ENCODE measurements at places on chromosomes 5 and 9.

DNA sequence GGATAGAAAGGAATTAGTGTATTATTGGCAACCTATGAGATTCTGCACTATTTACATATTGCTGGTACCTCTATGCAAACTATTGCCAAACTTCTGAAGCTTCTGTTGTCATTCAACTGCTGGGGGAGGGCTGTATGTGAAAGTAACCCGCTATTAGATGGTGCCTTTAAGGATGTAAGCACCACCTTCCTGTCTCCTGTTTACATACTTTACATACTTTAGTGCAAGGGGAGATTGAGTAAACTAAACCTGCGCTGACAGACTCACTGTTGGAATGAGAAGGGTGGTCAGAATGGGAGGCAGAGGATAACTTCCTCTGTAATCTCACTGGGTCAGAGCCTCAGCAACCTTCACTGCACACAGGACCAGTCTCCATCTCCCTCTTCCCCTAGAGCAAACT lies 123.8 kb downstream of the NR3C1 start:
- no peak for DNase-seq

GRCh38 chr9:120393386-120394057 lies 186.4 kb downstream of the CDK5RAP2 start:
- DNase-seq, result no peak

- DNase-seq, result no peak
These were observed 3.2 kb upstream of the HSD17B3 start for GRCh38 chr9:96305171-96305570.

DNA sequence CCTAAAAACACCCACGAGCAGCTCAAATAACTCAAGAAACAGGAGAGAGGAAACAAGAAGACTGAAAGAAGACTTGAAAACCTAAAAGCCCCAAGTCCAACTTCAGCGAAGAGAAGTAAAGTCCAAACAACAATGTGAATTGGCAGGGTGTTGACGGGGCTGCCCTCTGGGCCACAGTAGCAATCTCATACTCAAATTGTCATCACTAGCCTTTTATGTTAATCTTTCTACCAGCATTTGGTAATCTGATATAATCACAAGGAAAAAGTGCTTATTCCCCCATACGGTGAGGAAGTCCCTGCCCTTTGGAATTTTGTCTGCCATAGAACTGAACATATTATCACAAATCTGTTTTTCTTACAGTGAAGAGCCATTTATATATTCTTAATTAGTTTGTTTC lies 51.5 kb upstream of the IFNE start:
- no peak for DNase-seq

- no peak for DNase-seq
These were observed 114.5 kb downstream of the SLC25A46 start for GRCh38 chr5:110853267-110853666.

- DNase-seq, result no peak
These were observed 282.0 kb upstream of the ACTBL2 start for GRCh38 chr5:57764479-57765089.

GRCh38 chr5:161719157-161719556 lies 33.6 kb downstream of the GABRA6 start:
- DNase-seq, result no peak

- no peak for DNase-seq
These were observed 96.5 kb downstream of the EHMT1 start for GRCh38 chr9:137715321-137715720.

DNA sequence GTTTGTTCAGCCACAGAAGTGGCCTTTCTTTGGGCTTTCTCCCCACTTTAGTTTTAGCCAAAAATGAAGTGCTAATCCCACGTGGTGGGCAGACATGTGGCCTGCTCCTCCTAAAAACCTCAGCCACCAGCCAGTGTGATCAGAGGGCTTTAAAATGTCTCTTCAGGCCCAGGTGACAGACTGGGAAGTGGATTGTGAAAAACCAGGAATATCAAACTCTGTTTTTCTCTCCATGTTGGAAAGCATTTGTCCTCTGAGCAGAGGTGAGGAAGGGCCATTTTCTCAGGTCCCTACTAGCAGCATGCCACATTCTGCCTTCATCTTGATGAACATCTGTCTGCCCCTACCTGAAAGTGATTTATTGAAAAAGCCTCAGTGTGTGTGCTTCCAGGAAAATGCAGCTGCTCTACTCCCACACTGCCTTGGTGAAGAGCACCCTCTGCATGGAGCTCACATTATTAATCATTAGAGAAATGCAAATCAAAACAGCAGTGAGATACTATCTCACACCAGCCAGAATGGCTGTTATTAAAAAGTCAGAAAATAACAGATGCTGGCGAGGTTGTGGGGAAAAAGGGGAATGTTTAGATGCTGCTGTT lies 181.2 kb upstream of the DMAC1 start:
- no peak for DNase-seq

DNA sequence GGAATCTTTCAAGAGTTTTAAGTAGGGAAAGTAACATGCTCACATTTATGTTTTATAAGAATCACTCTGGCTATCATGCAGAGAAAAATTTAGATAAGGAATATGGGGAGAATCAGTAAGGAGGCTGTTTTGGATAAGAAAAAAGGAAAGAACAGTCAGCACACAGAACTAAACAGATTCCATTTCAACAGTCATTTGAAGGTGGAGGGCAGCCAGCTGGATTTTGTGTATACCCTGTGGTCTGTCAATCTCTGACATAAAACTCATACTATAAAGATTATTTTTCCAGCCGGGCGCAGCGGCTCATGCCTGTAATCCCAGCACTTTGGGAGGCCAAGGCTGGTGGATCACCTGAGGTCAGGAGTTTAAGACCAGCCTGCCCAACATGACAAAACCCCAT lies 64.2 kb downstream of the PCA3 start:
- DNase-seq, result no peak

Measured in CD4-positive, alpha-beta T cell (primary cell).